Stimulated activated CD8-positive, alpha-beta memory T cell treated with anti-CD3 and anti-CD28 coated beads, Interleukin-7, amount 100 ng/mL, for 1 hour (primary cell): ENCODE measurements at places on chromosomes 2 and 18.

DNA sequence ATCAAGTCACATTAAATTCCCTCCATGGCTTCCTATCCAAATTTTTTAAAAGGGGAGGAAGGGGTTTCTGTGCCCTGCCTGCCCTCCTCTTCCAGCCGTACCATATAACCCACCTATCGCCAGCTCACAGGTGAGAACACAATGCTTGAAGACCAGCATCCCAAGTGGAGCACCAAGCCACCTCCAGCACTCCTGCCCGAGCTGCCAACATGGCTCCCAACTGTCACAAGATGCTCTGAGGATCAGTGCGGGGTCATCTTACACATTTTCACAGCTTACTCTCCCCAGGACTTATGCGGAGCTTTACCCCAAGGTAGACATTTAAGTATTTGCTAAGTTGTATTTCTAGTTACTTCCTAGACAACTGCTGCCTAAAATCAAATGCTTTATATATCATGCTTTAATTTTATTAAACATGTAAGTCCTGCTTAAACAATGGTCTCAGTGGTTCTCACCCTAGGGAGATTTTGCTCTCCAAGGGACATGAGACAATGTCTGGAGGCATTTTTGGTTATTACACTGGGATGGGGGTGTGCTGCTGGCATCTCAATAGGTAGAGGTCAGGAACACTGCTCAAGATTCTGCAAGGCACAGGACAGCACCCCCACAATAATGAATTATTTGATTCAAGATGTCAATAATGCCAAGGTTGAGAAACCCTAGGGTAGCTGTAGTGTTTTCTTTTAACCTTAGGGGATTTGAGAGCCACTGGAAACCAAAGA is 45.8 kb downstream of the SF3B1 start:
- DNase-seq: no peak

DNA sequence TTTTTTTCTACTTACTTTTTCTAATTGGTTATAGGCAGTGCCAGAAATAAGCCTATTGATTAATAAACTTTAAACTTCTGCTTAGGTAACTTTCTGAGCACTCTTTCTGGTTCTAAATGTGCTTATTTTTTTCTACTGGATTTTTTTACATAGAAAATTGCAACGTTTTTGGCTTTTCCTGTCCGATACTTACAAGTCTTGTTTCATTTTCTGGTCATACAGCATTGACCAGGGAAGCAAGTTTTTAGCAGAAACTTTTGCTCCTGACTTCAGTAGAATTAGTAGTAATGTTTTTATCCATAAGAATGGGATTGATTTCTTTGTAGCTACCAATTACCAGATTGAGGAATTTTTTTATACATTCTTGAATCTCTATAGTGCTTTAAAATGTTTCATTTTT is 36.9 kb downstream of the NCKAP5 start:
- no peak for DNase-seq

- no peak for DNase-seq
Observed at GRCh38 chr2:224379986-224380385, 21.9 kb downstream of the FAM124B start.

DNA sequence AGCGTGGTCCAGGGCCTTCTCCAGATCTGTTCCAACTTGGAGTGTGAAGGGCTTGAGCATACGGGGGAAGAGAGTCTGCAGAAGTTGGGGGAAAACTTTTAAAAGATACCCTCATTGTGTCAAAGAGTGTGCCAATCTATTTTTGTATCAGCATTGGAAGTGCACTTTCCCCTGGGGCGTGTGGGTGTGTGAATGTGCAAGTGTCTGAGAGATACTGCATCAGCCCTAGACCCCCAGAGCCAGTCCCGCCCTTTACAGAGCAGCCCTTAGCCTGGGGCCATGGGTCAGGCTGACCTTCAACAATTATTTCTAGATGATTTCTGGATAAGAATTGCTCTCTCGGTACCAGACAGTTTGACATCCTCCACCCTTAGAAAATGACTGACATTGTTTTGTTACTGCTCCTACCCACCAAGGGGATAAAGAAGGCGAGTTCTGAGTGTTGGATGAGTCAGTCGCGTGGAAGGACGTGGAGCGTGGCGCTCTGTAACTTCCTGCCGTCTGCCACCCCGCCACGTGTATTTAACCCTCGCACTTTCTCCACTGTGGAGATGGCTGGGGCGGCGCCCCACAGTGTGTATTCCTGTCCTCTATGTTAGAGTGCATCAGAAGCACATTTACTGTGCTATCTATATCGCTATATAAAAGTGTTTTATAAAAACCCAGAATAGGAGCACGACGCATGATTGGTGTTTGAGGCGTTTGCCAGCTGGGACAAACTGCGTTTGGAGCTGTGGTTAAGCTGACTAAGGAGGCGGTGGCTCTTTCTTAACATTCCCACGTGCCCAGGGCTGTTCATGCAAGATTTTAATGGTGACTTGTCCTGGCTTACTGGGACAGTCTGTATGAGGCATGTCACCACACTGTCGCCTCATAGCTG is 122.6 kb downstream of the CABLES1 start:
- DNase-seq: no peak

- DNase-seq: no peak
Observed at GRCh38 chr2:28495551-28496250, at the start of gene PLB1. PLB1 (plus strand) TSS chr2:28496060; CDS start chr2:28496115, 55 bp downstream.

DNA sequence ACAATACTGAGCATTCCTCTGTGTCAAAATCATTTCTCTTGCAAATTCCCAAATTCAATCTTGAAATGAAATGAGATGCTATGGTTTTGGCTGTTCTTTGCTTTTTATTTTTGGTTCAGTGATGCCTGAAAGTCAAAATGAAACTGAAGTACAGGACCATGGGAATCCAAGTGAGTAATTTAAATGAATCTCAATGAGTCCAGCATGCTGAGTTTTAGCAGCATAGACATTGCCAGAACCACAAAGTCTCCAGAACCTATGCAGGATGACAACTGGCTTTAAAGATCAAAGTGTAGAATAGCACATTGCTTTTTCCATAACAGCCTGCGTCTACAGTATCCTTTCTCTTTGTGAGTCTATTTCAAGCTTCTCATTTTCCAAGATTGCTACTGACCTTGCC is 1050.7 kb upstream of the PIK3C3 start:
- DNase-seq: no peak

GRCh38 chr2:69147841-69148533 is 135.0 kb downstream of the ANTXR1 start:
- DNase-seq: no peak

- no peak for DNase-seq
Observed at GRCh38 chr2:44612276-44612675, 250.5 kb downstream of the CAMKMT start.

DNA sequence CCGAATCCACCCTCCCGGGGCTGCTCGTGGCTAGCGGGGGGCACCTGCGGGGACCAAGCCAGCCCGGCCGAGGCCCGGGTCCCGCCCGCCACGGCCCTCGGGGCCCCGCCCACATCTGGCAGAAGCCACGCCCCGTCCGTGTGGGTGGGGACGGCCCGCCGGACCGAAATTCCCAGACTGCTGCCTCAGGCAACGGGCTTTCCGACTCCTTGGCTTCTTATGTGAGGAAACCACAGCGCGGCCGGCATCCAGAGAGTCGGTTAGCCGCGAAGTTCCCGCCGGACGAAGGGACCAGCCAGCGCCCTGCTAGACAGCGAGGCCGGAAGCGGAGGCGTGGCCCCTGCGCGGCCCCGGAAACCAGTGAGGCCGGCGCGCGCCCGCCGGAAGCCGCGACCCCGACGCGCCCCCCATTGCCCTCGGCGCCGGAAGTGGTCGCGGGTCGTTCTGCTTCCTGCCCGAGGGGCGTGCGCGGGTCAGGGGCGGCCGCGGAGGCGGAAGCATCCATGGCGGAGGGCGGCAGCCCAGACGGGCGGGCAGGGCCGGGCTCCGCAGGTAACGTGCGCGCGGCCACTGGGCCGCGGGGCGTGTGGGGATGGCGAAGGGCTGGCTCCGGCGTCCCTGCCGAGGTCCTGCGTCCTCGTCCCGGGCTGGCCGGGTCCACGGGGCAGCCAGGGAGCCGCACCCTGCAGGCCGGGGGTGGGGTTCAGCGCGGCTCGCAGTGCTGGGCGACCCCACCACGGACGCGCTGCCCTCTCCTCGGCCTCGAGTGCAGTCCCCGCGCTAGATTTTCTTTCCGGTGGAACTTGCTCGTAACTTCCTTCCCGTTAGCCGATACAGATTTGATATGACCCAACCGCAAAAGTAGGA is at the start of gene ASB1:
Gene ASB1, plus strand, starts transcription at position 360 of the 867 bp plus-strand sequence. Its CDS starts 144 bp downstream, at position 504.
- peak; percentile 52 for DNase-seq

- no peak for DNase-seq
Observed at GRCh38 chr2:37020887-37021796, 54.8 kb upstream of the STRN start.

DNA sequence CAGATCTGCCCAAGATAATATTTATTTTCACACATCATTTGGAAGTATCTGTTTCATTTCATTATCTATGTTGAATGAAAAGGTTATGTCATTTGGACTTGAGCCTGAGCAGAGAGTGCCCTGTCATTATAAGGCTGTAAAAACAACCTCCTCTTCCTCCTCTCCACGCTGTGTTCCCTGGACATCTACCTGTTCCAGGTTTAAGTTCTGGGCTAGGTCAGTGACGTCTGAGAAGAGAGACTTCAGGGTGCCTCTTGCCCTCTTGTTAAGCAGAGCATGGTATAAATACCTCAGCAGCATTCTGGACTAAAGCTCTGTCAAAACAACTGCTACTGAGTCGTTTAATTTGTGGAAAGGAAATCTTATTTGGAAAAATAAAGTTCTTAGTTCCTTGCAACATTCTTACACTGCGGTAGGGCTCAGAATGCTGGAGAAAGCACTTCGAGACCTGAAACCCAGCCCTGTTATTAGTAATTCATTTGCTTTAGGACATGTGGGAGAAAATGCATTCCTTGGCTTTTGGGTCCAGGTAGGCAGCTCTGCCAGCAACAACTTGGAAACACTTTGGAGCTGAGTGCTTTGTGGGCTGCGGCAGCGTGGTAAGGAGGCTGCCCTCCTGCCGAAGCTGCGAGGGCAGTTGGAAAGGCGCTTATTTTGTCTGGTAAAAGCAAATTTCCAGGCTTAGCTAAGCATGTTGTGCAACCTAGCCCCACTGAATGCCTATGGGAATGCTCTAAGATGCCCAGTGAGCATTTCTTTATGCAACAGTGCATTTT is 91.8 kb upstream of the NEDD4L start:
- DNase-seq: no peak

DNA sequence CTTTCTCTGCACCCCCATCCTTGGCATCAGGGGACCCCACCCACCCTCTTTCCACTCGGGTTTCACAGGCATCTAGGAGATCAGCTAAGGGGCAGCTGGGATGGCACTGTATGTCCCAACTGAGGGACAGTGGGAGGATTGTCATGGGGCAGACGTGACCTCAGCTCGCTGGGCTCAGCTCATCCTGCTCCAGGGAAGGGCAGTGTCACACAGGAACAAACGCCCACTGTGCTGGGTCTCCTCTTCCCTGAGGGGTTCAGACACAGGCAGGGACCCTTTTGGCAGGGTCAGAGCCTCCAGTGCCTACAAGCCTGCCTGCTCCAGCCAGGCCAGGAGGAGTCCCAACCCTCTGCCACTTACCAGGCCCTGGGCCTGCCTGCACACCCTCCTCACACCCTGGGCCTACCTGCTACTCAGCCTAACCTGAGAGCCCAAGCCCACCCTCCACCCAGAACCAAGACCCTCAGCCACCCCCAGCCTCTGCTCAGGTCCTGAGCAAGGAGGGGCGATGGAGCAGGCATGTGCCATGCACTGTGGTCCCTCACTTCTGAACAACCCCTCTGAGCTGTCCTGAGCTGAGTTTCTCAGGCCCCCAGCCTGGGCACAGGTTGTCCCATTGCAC is 68.2 kb downstream of the HS1BP3 start:
- no peak for DNase-seq

DNA sequence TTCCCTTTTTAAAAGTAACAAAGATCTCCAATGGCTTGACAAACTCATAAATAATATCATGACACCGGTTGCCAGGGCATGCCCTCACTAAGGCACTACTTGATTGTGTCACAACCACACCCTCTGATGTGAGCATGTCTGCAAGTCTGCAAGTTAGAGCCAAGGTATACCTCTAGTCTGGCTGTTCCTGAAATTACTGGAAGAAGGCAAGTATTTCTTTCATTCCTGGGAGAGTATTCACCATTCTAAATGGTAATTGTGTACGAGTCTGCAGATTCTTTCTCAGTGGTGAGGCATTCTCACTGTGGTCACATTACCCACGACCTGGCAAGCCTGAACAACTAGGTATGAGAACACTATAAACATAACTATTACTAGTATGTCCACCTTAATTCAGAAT is 25.7 kb upstream of the RNU4ATAC start:
- DNase-seq: no peak

DNA sequence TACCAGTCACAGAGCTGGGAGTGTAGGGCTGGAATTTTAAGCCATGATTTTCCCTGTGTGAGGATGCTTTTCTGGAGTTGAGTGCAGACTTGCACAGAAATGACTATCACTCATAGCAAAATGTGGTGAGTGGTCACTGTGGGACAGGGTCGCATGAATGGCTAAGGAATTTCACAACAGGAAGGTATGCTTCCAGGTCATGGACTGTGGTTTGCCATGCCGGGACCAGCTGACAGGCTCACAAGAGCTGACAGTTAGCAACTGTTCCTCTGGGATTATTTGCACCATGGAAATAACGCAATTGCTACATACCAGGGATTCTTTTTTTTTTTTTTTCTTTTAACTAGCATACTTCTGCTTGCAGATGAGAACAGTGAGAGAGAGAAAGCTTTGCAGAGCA is 3.8 kb upstream of the UXS1 start:
- DNase-seq: no peak
